ENCODE measurements at places on chromosomes 5 and 9. TPM values are rescaled to one million over a fixed set of nuclear protein-coding genes. Genes with fewer than 3 reads are reported as not detected.

NTRK2 gene
- 111 TPM for polyA plus RNA-seq

OR13C3 gene
- not detected for polyA plus RNA-seq

PPP1R26 gene
- polyA plus RNA-seq, result 39.2 TPM

ARSI gene
- polyA plus RNA-seq, result 5.3 TPM

SLC4A9 gene
- polyA plus RNA-seq, result 46.5 TPM

SLC44A1 gene
- 61.1 TPM for polyA plus RNA-seq

PRRC1 gene
- polyA plus RNA-seq, result 88.1 TPM

DNA sequence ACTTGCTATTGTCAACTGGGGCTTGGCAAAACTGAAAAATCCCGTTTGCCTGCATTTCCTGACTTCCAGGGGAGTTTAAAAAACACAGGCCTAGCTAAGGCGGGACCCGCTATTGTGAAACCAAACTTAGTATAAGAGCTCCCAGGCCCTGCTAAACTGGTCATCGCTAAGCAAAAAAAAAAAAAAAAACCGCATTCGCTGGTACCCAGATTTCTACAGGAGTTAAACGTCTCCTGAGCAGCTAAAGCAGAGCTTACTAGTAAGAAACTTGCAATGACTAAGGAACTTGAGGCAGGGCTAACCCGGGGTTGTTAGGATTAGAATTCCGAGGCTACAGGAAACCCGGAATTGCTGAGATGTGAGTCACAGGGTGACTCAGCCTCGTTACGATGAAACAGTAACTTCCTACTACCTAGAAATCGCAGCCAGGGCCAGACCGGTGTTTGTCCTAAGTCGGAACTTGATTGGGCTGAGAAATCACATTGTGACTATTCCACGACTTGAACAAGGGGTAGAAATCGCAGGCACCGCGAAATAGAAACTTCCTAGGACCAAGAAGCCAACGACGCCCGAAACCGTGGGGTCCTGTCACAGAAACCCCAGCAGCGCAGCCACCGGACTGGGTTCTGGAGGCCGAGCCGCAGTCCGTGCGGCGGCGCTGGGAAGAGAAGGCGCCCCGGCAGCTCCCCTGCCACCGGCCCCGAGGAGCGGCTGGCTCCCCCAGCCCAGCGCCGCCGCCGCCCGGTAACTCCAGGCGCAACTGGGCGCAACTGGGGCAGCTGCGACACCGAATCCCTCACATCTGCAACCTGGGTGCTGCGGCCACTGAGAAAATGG, 89.4 kb downstream of the ANXA2R start:
- peak; percentile 79 for DNase-seq

DNA sequence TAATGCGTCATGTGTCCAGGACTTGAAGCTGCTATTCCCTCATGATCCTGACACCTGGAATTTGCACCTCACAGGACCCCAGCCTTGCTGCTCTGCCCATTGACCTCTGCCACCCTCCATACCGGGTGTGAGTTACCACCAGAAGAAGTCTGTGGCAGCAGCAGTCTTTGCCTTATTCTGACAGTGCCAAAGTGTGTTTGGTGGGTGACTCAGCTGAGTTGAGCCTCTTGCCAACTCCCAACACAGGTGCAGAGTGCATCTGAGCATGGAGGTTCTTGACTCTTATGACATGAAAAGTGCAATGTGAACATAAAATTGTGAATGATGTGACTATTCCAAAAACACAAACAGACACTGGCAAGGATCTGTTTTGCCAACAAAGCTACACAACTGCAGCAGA, 1166.5 kb upstream of the CDH18 start:
- no peak for DNase-seq

- DNase-seq, result no peak
Observed at GRCh38 chr5:177195307-177195952, 61.9 kb downstream of the NSD1 start.

DNA sequence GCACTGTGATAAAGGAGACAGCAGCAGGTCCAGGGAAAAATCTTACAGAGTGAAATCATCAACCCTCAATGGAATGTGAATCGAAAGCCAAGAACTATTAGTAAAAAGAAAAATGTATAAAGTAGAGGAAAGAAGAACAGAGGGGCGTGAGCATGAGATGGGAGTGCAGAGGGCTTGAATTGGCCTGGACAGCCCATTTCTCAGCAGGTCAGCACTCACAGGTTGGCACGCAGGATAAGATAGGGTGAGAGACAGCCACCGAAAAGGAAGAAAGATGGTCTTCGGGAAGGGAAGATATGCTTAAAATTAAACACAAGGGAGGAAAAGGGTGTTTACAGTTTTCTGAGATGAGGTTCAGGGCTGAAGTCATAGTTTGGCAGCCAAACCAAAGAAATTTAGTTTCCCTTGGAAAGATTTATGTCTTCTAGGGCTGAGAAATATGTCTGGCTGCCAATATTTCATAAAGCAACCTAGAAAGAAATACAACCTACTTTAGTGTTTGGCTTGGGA, 524.7 kb downstream of the SPATA31D1 start:
- DNase-seq, result no peak

DNA sequence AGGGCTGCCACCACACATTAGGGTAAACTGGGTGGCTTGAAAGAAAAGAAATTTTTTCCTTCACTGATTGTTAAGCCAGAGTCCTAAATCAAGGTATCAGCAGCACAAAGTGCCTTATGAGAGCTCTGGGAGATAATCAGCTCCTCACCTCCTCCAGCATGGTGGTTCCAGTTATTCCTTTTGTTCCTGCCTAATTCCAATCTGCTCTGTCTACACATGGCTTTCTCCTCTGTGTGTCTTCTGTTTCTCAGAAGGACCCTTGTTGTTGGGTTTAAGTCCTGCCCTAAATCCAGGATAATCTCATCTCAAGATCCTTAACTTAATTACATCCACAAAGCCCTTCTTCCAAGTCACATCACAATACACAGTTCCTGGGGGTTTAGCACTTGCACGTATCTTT, 1352.0 kb upstream of the CDH9 start:
- DNase-seq, result no peak

- DNase-seq, result no peak
Observed at GRCh38 chr5:146165460-146165859, 17.0 kb downstream of the LARS1 start.

DNA sequence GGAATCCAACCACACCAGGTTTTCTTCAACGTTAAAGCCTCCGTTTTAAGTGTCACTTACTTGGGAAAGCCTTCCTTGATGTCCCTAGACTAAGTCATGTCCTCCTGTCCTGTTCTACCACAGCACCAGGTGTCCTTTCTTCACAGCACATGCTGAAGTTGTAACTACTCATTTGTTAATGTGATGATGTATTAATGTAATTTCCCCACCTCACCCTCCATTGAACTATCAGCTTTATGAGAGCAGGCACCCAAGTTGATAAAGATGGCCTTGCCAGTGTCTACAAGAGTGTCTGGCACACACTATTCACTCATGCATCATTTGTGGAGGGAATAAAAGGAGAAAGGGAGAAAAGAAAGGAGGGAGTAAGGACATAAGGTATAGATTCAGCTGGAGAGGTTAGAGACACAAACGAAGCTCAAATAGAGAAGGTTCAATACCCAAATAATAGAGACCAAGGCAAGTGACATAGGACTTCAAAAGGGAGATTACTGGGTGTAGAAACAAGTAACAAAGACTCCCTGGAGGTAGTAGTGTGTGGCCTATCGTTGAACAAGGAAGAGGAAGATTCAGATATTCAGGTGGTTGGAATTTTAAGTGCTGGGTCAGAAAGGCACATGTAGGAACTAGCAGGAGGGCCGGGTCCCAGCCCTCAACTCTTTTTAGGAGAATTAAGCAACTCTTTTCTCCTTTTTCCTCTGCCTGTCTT, 6.6 kb downstream of the ITK start:
- no peak for DNase-seq

DNA sequence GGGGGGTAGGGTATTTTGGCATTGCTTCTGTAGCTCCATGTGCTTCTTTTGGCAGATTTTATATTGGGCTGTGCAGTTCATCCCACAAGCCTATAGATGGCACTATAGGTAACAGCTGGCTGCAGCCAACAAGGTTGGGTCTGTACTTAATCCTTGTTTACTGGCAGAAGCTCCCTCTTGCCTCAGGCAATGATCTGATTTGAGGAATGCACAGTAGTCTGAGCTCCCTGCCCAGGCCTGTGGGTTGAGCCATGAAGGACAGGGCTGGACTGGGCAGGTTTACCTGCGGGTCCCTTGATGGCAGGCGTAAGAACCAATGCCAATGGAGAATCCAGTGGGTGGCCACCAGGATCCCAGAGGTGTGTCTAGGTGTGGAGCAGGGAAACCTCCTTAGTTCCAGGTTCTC, 11.7 kb upstream of the OR1J2 start:
- DNase-seq, result no peak

DNA sequence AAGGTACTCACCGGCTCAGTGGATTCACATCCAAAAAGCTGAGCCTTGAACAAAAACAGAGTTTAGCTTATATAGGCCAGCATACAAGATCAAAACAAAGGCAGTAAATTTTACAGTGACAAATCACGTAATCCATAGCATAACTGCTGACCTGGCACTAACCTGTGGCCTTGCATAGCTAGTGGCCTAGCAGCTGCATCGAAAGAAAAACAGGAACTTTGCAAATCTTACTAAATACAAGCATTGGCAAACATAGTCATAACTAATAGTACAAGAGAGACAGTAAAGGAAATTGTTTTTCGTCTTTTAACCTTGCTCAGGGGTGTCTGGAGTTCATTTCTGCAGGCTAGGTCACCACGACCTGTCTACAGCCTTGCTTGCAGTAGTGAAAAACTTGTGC, 4.8 kb downstream of the HSDL2 start:
- no peak for DNase-seq

DNA sequence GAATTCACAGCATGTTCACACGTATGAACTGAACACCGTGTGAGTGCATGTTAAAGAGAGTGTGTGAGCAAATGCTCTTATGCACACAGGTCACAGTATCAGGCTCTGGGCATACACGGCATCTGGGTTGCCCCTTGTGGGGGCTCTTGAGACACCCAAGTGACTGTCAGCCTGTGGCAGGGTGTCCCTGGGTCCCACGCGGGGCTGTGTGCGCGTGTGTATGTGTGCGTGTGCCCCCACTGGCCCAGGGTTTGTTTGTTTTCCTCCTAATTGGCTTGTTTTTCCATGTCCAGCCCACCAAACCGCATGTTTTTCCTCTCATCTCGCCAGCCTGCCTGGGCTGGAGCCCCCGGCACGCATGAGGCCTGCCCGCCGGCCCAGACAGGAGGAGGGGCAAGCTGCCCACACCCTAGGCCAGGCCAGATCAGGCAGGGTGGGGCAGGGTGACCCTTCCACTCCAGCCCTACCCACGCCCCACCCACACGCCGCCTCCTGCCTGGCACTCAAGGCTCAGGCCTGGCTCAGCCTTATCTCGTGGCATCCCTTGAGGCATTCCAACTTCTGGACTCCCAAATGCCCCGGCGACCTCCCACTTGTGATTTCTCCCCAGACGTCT, 28.8 kb downstream of the CNTFR start:
- no peak for DNase-seq

DNA sequence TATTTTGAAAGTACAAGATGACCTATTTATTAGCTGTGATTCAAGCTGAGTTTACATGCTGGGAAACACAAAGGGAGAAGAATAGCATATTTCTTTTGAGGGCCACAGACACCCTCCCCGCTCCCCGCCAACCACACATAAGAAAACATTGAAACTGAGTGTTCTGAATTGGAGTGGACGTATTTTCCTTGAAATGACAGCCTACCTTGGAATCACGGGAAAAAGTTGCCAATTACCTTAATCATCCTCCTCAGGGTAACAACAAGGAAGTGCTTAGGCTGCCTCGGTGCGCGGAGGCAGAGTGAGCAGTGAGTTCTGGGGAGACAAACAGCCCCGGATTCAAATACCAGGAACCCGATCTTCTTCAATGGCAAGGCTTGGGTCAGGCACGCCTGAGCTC, 31.4 kb downstream of the CFAP77 start:
- no peak for DNase-seq

- no peak for DNase-seq
Observed at GRCh38 chr5:136032564-136032963, 3.8 kb downstream of the TGFBI start.

DNA sequence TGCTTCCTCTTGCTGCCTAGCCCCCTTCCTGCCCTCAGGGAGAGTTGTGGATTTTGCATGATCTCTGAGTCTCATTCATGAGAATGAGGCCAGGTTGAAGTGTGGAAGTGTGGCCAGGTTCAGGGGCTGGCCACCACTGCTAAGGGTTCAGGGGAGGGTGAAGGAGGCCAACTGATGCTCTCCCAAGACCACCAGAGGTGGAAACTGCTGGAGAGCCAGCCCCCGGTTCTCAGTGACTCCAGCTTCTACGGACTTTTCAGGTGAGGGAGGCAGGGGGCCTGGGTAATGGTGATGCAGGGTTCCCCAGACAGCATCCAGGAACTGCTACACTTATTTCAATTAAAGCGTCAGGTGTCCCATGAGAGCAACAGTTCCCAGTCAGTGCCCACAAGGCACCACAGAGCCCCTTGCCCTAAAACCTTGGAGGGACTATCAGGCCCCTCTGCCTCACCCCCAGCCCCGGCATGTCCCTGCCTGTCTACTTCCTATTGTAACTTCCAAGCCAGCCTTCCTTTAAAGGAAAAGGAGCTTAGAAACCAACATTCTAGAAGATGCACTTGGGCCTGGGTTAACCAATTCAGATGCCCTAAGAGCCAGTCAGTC, 50.1 kb downstream of the AMBP start:
- no peak for DNase-seq

- DNase-seq, result no peak
Observed at GRCh38 chr9:69186841-69187611, 12.9 kb downstream of the TJP2 start.

- no peak for DNase-seq
Observed at GRCh38 chr9:121800376-121800775, 148.9 kb downstream of the DAB2IP start.

DNA sequence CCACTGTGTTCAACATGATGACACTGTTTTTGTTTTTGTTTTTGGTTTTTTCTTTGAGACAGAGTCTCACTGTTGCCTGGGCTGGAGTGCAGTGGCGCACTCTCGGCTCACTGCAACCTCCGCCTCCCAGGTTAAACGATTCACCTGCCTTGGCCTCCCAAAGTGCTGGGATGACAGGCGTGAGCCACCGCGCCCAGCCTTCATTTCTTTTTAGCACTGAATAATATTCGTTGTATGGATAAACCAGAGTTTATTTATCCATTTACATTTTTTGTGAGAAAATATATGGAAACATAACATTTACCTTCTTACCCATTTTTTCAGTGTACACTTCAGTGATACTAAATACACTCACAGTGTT, 4.2 kb downstream of the CARD19 start:
- DNase-seq, result no peak

All from left renal cortex interstitium (tissue), 4 donors.